Activated CD4-positive, alpha-beta T cell treated with anti-CD3 and anti-CD28 coated beads, Interleukin-2, amount 10 ng/mL, durations not matched to agents 7 days and 5 days (primary cell): ENCODE measurements at places on chromosomes 7 and 10. TPM values are rescaled to one million over a fixed set of nuclear protein-coding genes. Genes with fewer than 3 reads are reported as not detected.

Gene MYL10
- total RNA-seq, result not detected

Gene LRRN3
- 211 TPM for total RNA-seq

Gene ERVW-1
- total RNA-seq, result not detected

Gene AGK
- 42.5 TPM for total RNA-seq

DNA sequence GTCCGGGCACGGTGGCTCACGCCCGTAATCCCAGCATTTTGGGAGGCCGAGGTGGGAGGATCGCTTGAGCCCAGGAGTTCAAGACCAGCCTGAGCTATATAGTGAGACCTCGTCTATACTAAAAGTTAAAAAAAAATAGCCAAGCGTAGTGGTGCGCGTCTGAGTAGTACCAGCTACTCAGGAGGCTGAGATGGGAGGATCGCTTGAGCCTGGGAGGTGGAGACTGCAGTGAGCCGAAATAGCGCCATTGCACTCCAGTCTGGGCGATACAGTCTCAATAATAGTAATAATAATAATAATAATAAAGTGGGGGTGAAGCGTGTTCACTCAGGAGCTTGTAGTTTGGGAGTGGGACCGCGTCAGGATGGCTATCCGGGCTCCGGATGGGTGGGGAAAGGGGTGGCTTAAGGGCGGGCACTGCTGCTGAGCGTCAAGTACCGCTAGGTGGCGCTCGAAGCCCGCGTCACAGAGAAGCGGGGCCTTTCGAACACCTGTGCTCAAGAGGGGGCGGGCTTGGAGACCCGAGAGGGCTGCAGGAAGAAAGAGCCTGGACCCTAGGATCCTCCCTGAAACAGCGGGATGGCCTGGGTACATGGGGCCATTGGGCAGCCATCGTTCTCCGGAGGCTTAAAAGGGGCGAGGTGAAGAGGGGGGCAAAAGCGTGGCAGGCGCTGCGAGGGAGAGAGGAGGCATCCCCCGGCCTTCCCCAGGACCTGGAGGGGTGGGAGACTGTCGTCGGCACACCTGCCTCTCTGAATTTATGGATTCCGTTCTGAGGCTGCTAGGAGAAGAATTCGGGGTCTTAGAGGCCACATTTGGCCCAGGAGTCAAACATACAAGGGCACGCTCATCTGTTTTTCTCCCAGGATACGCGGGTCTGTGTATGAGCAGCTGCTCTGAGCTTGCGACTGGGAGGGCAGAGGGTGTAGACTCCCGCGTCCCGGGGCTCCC, 14.5 kb downstream of the LBX1 start:
- peak; percentile 69 for DNase-seq
- peaks cover 70% of the 10 kb centered on the region for H3K27me3 ChIP-seq
- peak overlapping the region; percentile 41 for H3K27ac ChIP-seq
- peak overlapping the region; percentile 3 for H3K4me3 ChIP-seq

DNA sequence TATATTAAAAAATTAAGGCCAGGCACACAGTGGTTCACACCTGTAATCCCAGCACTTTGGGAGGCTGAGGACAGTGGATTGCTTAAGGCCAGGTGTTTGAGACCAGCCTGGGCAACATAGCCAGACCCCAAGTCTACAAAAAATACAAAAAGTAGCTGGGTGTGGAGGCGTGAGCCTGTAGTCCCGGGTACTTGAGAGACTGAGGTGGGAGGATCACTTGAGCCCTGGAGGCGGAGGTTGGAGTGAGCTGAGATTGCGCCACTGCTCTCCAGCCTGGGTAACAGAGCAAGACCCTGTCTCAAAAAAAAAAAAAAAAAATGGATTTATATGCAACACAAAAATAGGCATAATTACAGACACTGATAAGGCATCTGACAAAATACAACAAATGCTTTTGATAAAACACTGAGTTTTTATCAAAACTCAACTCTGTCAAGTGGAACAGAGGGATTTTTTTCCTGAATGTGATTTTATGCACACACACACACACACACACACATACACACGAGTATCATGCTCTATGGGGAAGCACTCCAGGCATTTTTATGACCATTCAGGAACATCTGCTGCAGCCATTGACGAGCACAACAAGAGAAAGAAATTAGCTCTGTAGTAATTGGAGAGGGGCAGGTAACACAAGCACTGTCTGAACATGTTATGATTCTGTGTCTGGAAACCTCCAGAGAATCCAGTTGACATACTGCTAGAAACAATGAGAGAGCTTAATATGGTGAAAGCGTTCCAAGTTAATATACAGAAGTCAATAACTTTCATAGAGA, 193.1 kb downstream of the WDR37 start:
- DNase-seq, result no peak
- H3K27ac ChIP-seq, result no peak overlapping the region
- peaks cover 3% of the 10 kb centered on the region for H3K36me3 ChIP-seq
- H3K4me3 ChIP-seq, result no peak overlapping the region
- H3K27me3 ChIP-seq, result peaks cover 53% of the 10 kb centered on the region

DNA sequence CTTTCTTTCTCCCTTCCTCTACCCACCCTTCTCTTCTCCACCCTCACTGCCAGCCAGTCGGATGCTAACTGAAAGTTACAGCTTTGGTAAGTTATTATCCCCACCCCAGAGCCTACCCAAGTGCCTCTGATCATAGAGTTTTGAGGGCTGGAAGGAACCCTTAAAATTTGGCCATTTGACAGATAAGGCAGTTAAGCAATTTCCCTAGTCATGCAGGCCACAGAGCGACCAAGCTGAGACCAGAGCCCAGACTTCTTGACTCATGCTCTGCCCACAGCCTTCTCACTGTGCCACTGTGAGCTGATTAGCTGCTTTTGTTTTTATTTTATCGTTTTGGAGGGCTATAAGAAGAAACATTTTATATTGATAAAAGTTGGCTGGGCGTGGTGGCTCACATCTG, 17.2 kb downstream of the SAP25 start:
- H3K4me1 ChIP-seq, result peaks cover 18% of the 10 kb centered on the region
- H3K27ac ChIP-seq, result no peak overlapping the region
- no peaks in the 10 kb centered on the region for H3K27me3 ChIP-seq
- DNase-seq, result no peak
- no peak overlapping the region for H3K4me3 ChIP-seq

GRCh38 chr7:6359734-6360133, 87.3 kb upstream of the CYTH3 start:
- H3K4me1 ChIP-seq, result peaks cover 3% of the 10 kb centered on the region
- DNase-seq, result no peak
- no peak overlapping the region for H3K27ac ChIP-seq
- no peaks in the 10 kb centered on the region for H3K36me3 ChIP-seq
- H3K27me3 ChIP-seq, result no peaks in the 10 kb centered on the region

- no peak overlapping the region for H3K27ac ChIP-seq
- no peak overlapping the region for H3K4me3 ChIP-seq
- peaks cover 52% of the 10 kb centered on the region for H3K27me3 ChIP-seq
- H3K36me3 ChIP-seq, result no peaks in the 10 kb centered on the region
- peaks cover 19% of the 10 kb centered on the region for H3K4me1 ChIP-seq
Measured at GRCh38 chr7:27138985-27139333, 4.5 kb downstream of the HOXA5 start.

DNA sequence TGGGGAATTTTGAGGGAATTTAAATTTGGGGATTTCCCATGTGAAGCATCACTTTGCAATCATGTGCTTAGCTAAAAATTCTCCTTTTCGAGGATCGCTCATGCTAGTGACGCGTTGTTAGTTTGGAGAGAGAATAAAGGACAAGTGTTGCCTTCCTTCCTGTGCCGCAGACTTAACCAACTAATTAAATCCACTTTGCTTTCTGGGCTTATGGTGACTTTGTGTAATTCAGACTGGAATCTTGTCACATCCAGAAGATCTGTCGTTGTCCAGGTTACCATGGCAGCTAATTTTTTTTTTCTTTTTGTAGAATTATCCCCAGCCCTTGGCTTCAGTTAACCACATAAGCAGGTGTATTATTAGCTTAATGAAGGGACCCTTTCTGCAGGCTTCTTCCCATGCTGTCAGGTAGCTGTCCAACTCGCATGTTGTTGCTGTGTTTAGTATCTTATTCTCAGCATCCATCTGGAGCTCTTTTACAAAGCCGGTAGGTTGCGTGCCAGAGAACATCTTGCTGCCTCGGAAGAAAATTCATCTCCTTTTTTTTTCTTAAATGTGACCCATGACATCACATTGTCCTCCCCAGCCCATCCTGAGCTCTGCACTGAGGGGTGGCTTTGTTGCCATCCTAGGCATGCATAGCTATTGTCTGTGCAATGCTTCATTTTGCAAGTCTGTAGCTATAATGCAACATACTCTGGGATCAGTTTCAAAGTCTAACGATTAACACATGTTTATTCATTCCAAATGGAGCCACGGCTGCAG, 47.2 kb upstream of the NRP1 start:
- no peak overlapping the region for H3K27ac ChIP-seq
- no peaks in the 10 kb centered on the region for H3K36me3 ChIP-seq
- H3K27me3 ChIP-seq, result peaks cover 18% of the 10 kb centered on the region
- no peak for DNase-seq

- DNase-seq, result no peak
- no peaks in the 10 kb centered on the region for H3K27me3 ChIP-seq
- no peak overlapping the region for H3K4me3 ChIP-seq
Measured at GRCh38 chr10:82572744-82573143, 697.8 kb downstream of the NRG3 start.

DNA sequence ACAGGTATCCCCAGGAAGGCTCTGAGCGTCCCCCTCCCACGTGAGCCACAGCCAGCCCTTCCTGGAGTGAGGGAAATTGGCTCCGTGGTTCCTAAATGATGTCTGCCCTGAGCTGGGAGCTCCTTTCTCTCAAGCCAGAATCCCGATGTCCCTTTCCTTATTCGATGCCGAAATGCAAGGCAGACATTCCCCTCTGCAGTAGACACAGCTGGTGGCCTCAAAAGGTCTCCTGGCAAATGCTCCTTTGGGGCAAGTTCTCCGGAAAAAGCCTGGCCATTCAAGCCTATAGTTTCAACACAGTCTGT, 98.9 kb downstream of the HIP1 start:
- H3K4me1 ChIP-seq, result peaks cover 10% of the 10 kb centered on the region
- no peak for DNase-seq
- H3K36me3 ChIP-seq, result peaks cover 1% of the 10 kb centered on the region

GRCh38 chr7:77674878-77675277, 21.4 kb upstream of the RSBN1L start:
- no peak overlapping the region for H3K4me3 ChIP-seq
- DNase-seq, result no peak
- H3K27me3 ChIP-seq, result no peaks in the 10 kb centered on the region
- H3K4me1 ChIP-seq, result no peaks in the 10 kb centered on the region

DNA sequence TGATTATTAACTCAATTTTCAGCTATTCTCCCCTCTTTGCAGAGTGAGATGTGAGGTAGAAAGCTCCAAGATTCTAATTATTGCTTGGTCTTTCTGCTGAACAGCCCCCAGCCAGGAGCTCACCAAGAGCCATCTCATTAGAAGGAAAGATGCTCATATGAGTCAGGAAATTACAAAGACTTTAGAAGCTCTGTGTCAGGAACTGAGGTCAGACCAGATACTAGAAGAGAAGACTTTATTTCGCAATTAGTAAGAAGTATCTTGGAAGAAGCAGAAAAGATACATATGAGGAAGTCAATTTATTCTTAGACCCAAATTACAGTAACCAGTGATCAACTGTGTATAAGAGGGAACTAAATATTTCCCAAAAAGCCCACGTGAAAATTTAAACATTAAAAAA, 626.9 kb downstream of the ZWINT start:
- H3K27me3 ChIP-seq, result no peaks in the 10 kb centered on the region
- no peaks in the 10 kb centered on the region for H3K36me3 ChIP-seq
- no peaks in the 10 kb centered on the region for H3K4me1 ChIP-seq
- DNase-seq, result no peak
- H3K4me3 ChIP-seq, result no peak overlapping the region
- H3K27ac ChIP-seq, result no peak overlapping the region

DNA sequence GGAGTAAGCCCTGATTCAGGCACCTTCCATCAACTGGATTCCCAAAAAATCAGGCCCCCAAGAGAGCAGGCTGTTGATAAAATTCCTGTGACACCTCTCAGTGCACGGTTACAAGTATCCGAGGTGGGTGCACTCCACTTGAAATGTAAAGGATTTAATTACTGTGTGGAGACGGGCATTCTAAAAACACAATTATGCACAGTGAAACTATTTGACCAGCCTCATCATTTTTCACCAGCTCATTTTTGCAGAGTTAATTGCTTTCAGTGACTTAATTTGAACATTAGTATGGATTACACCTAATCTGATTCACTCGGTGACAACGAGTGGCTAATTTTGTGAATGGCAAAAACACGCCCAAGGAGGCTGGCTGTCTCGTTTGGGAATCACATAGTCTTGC, 2.3 kb downstream of the FOXL3 start:
- no peak for DNase-seq
- H3K27ac ChIP-seq, result no peak overlapping the region
- no peak overlapping the region for H3K4me3 ChIP-seq
- H3K4me1 ChIP-seq, result no peaks in the 10 kb centered on the region
- peaks cover 27% of the 10 kb centered on the region for H3K27me3 ChIP-seq

DNA sequence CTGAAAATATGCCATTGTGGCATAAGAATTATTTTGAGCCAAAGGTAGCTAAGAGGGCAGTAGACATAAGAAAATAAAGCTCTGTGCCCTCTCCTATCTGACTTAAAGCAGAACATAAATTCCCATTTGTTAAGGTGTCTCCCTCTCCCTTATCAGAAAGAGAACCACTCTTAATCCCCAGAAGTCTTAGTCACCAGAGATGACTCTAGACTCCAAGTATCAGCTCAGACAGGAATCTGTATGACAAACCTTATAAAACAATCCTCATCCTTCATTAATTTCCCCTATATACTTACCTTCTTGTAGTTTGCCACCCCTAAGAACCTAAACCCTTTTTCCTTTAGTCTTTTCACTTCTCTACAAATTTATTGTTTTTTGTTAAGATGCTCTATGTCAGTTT, 21.8 kb upstream of the PIP4K2A start:
- no peak for DNase-seq
- no peaks in the 10 kb centered on the region for H3K36me3 ChIP-seq
- no peak overlapping the region for H3K4me3 ChIP-seq
- H3K4me1 ChIP-seq, result no peaks in the 10 kb centered on the region
- H3K27me3 ChIP-seq, result no peaks in the 10 kb centered on the region

DNA sequence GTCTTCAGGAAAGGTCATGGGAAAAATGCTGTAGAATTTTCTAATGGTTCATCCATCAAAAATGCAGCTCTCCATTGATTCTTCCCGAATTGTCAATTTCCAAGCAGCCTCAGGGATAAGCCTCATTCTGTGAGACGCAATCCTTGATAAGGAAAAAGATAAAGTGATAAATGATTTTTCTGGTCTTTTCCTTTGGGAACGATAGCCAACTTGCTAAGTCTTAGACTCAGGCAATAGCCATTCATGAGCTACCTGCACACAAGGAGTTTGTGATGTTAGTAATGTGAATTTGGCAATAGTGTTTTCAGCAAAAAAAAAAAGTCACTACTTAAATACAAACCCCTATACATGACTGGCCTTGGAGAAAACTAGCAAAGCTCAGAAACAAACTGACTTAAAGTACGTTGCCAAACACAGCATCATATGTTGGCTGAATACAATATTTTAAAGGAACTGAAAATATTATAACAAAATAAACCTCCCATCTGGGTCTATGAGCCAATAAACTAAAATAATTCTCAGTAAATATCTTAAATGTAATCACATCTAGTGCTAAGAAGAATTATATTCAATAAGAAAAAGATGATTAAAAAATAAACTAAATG, 75.5 kb downstream of the KLF6 start:
- no peaks in the 10 kb centered on the region for H3K4me1 ChIP-seq
- no peak for DNase-seq
- no peaks in the 10 kb centered on the region for H3K27me3 ChIP-seq
- H3K36me3 ChIP-seq, result peaks cover 5% of the 10 kb centered on the region
- H3K4me3 ChIP-seq, result no peak overlapping the region
- H3K27ac ChIP-seq, result no peak overlapping the region
